ENCODE measurements at places on chromosomes 1 and 21.

DNA sequence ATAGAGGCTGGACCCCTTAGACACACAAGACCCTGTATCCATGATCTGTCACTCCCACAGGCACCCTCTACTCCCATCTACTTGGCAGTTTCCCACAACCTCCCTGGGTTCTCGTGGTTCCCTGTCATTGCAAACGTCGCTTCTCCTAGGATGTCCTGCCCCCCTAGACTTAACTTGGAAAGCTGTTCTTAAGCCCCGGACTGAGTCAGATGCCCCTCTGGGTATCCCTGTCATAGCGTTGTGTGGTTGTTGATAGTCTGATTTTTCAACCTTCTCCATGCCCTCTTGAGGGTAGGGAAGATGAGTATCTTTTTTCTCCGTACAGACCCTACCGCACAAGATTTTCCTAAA, 11.8 kb downstream of the RCC1 start:
- no peak for DNase-seq
- peaks cover 32% of the 10 kb centered on the region for H3K4me1 ChIP-seq
- H3K27ac ChIP-seq = peak overlapping the region; percentile 56
- peaks cover under 1% of the 10 kb centered on the region for H3K36me3 ChIP-seq
- no peaks in the 10 kb centered on the region for H3K27me3 ChIP-seq
- peak overlapping the region; percentile 65 for H3K4me3 ChIP-seq

DNA sequence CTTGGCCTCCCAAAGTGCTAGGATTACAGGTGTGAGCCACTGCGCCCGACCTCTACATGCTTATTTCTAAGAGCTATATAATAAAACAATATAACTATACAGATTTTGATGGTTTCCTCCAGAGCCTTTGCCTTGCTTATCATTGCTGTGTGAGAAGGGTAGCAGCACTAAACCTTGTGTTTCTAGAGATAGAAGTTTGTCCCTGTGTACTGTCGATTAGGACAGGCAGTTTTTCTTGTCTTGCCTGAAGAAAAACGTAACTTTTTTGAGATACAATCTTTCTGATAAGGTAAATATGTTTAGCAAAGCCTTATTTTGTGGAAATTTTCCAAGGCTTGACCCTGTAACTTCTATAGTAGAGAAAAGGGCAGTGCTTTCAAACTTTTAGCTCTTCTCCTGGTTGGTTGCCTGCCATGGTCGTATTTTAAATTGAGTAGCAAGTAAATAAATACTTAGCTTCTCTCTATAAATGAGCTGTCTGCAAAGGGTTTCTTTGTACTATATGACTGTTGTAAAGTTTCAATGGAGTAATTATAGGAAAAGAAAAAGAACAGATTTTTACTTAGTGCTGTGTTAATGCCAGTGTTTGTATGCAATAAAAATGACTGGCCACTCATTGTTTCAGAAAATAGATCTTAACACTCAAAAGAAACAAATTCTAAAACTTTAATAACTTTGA, 86.4 kb upstream of the CACYBP start:
- no peaks in the 10 kb centered on the region for H3K36me3 ChIP-seq
- peaks cover 20% of the 10 kb centered on the region for H3K4me1 ChIP-seq
- H3K27me3 ChIP-seq = no peaks in the 10 kb centered on the region

GRCh38 chr1:219265026-219265515, 91.4 kb downstream of the LYPLAL1 start:
- H3K27ac ChIP-seq = no peak overlapping the region
- H3K27me3 ChIP-seq = no peaks in the 10 kb centered on the region
- H3K4me1 ChIP-seq = no peaks in the 10 kb centered on the region
- H3K4me3 ChIP-seq = no peak overlapping the region
- no peaks in the 10 kb centered on the region for H3K36me3 ChIP-seq

DNA sequence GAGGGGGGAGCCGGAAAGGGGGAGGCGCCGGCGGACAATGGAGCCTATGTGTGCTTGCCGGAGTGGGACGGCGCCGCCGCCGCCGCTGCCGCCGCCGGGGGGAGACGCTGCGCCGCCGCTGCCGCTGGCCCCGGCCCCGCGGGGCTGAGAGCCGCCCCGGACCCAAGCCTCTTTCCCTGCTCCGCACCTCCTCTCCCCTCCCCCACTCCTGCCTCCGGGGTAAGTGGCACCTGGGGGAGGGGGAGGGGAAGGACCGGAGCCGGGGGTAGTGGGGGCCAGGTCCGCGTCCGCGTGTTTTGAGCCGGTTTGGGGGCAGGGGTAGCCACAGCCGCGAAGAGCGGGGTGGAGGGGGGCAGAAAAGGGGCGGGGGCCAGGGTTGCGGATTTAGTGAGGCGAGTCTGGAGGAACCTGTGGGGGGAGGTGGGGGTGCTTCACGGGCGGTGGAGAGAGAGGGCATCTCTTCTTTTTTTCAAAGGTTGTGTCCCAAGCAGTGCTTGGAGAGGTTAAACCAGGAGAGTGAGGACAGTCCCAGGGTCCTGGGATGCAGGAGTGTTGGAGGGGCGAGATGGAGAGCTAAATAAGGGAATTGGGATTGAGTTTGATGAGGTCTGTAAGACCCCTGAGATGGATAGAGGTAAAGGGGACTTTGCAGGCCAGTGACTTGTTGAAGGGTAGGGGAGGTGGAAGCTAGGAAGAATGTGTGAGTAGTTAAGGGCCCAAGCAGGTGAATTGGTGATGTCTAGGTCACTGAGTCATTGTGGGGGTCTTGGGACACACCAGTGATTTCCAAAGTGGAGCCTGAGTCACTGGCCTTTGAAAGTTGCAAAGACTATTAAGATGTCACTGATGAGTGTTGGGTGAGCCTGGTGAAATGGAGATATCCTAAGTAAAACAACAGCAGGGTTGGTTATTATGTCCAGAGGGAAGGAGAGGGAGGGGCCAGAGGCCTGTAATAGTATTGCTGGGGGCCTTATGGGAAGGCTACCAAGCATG, 59.1 kb downstream of the BCL9 start:
- no peaks in the 10 kb centered on the region for H3K36me3 ChIP-seq
- peak overlapping the region; percentile 35 for H3K27ac ChIP-seq
- DNase-seq = peak; percentile 61
- H3K4me3 ChIP-seq = no peak overlapping the region
- peaks cover 24% of the 10 kb centered on the region for H3K4me1 ChIP-seq
- H3K27me3 ChIP-seq = no peaks in the 10 kb centered on the region

- H3K4me3 ChIP-seq = no peak overlapping the region
- H3K4me1 ChIP-seq = no peaks in the 10 kb centered on the region
These were observed 393.2 kb downstream of the RWDD3 start for GRCh38 chr1:95627244-95627643.
